ENCODE measurements at places on chromosomes 7 and 10.

DNA sequence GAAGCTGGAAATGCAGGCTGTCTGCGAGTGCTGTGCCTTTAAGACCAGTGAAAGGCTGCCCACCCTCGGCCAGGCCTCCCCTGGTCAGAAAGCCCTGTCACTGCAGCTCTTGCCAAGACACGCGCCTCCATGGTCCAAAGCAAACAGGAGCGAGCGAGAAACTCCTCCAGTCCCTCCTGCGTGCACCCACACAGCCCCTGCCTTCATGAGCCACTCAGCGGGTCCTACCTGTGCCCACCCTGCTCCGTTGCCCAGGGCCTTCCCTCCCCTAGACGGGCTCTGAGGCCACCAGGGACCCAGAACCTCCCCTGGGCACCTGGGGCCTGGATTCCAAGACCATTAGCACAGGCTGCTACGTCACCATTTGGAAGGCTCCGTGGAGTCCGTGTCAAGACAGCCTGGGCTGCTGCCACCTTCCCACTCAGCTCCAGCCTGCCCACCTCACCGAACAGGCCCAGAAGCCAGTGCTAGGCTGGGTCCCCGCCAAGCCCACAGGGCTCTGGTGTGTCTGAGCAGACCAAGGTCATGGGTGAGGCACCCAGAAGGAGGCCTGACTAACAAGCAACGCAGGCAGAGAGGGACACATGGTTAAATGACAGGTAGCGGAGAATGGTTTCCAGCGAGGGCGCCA lies 144.5 kb downstream of the NEURL1 start:
- DNase-seq = peak; percentile 83

DNA sequence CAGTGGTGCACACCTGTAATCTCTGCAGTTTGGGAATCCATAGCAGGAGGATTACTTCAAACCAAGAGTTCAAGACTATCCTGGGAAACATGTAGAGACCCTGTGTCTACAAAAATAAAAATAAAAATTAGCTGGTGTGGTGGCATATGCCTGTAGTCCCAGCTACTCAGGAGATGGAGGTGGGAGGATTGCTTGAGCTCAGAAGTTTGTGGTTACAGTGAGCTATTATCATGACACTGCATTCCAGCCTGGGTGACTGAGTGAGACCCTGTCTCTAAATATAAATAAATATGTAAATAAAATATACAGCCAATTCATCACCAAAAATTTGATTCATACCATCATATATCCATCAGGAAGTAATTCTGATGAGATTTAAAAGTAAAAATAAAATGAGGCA lies 60.9 kb downstream of the ANKRD7 start:
- DNase-seq = no peak

GRCh38 chr7:31883761-31884164 lies 186.4 kb downstream of the PDE1C start:
- peak; percentile 11 for DNase-seq

DNA sequence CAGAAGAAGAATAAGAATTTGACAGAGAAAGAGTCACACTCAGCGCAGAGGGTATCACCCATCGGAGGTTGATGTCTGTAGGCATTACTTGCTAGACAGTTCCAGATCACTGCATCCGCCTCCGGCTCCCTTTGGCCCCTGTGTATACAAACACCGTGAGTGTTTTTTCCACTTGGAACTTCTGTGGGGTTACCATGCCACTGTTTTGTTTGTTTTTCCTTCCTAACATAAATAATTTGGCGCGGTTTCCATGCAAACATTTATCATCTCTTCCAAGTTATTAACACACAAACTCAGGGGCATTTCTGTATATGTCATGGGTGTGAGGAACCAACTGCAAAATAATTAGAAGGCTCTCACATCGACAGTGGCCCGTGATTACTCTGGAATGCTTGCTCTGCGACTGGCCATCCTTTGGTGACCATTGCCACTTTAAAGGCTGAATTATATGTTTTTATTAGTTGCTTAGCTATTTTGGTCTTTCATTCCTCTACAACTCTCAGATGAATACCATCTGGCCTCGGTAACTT lies 612.2 kb upstream of the MKI67 start:
- DNase-seq = no peak

DNA sequence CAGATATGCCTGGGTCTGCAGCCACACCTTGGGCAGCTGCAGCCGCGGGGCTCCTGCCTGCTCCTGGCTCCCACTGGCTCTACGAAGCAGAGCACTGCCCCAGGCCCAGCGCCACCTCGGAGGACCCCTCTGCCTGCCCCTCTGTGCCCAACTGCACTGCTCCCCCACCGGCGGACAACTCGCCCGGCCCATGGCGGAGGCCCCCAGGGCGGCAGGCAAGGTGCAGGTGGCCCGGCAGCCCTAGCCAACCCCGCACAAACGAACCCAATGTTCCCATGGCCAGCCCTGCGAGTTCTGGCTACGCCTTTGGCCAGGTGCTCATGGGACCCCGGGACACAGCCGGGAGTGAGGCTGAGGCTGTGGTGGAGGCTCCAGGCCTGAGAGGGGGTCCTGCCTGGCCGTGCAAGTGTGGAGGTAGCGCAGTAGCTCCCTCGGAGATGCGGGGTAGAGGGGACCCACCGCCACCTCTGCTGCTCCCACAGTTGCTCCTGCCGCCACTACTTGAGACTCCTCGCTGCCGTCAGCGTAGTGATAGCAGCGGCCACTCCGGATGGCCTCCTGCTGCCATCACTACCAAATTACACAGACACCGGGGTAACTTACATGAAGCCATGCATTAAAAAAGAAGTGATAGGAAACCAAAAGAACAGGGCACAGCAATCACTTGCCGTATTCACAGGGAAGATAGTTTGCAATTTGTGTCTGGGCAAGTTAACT lies 97.3 kb upstream of the SP4 start:
- no peak for DNase-seq

- no peak for DNase-seq
Measured at GRCh38 chr10:72679838-72680241, 12.1 kb upstream of the MCU start.

DNA sequence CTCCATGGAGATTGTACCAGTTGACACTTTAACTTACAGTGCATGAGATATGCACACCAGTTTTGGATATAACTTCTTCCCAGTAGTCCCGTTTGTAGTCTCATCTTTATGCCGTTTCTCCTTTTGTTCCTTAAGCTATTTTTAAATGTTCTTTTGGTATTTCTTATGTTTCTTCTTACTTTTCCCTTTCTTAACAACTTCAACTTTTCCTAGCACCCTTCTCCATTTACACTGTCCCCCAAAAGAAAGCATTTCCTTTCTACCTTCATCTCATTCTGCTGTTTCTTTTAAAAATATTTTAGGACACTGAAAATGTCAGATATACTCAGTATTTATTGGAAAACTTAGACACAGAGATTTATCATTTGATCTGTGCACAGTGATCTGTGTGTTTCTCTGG lies 1.5 kb downstream of the PSMC2 start:
- DNase-seq = no peak

GRCh38 chr10:61890430-61890829 lies 11.1 kb upstream of the ARID5B start:
- no peak for DNase-seq

- no peak for DNase-seq
Measured at GRCh38 chr7:152501506-152501905, 65.7 kb upstream of the KMT2C start.

GRCh38 chr10:79196470-79197461 lies 128.0 kb downstream of the ZMIZ1 start:
- DNase-seq = peak; percentile 78

DNA sequence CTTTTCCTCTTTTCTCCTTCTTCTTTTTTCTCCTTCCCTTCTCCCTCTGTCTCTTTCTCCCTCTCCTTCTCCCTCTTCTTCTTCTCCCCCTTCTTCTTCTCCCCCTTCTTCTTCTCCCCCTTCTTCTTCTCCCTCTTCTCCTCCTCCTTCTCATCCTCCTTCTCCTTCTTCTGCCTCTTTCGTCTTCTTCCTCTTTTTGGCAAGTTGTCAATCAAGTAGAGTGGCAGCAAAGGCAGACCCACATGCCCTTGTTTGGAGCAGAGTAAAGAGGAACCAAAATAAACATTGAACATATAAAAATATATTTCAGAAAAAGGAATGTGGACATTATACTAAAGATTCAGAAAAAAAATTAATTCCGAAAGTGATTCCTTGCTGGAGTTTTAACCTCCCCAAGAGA lies 59.6 kb upstream of the ZNF33B start:
- DNase-seq = no peak

- DNase-seq = no peak
Measured at GRCh38 chr10:73646598-73647041, 5.3 kb upstream of the MYOZ1 start.

GRCh38 chr7:82674268-82674667 lies 230.7 kb upstream of the CACNA2D1 start:
- DNase-seq = no peak

GRCh38 chr7:127580612-127581011 lies 4.8 kb downstream of the GCC1 start:
- DNase-seq = no peak

- no peak for DNase-seq
Measured at GRCh38 chr10:61628875-61629513, 33.7 kb upstream of the CABCOCO1 start.

- peak; percentile 32 for DNase-seq
Measured at GRCh38 chr7:132655131-132655727, 79.0 kb upstream of the PLXNA4 start.

- no peak for DNase-seq
Measured at GRCh38 chr7:111050875-111051416, 40.0 kb upstream of the LRRN3 start.

- no peak for DNase-seq
Measured at GRCh38 chr7:51374936-51375335, 58.3 kb upstream of the COBL start.

DNA sequence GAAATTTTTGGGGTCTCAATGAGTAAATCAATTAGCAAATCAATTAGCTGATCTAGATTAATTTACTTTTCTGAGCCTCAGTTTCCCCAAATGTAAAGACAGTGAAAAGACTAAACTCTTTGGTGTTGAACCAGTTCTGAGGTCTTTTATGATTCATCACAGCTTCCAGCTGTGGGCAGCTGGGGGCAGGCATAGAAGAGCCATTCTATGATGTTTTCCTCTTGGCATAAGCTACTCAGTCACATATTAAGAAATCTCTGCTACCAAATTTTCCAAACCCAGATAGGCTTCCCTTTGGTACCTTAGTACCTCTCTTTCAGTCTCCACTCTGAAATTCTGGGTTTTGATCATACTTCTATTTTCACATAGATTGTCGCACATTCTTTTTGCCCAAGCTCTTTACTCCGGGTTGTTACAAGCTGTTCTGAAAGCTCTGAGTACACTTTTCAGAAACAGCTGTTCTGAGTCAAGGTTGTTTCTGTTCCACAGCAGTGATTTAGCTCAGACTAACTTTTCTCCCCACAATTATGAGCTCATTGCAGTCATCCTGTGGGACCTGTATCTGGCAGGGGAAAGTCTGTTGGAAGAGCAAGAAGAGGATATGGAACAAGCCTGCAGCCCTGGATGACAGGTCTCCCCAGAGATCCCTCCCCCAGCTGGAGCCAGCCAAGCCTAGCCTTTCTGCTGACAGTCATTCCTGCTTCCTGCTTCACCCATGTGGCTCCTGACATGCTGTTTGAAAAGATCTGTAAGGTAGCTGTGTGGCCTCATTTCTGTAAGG lies 599.6 kb upstream of the GHITM start:
- DNase-seq = peak; percentile 23

DNA sequence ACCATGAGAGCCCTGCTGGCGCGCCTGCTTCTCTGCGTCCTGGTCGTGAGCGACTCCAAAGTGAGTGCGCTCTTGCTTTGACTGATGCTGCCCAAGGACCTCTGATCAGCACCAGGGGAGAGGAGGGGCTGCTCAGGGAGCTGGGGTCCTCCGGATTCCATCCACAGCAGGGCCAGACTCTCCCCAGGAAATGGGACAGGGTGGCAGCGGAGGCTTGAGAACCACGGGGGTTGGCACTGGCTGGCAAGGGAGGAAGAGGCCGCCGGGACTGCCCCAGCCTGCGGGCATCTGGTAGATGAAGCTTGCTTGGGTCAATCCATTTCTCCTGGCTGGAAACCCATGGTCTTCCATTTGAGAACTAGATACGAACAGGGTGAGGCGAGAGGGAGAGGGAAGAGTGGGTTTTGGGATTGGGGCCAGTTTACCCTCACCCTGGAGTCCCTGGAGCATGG lies 647 bp downstream of the PLAU start:
- DNase-seq = no peak

DNA sequence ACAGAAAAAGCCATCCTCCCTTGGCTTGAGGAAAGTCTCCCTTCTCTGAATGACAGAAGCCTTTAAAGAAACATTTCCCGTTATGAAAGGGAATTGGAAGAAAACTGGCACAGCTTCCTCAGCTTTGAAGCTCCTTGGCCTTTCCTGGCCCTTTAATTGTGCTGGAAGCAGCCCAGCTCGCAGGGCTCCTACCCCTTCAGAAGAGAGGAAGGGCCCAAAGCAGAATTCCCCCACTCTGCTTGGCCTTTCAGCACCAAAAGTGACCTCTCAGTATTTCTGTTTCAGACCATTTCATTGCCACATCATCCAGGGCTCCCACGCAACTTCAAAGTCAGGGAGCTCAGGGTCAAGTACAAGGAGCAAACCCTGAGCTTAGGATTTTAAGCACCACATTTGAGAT lies 4.2 kb downstream of the AFAP1L2 start:
- no peak for DNase-seq

- DNase-seq = no peak
Measured at GRCh38 chr10:80160361-80161320, 28.1 kb downstream of the PLAC9 start.

DNA sequence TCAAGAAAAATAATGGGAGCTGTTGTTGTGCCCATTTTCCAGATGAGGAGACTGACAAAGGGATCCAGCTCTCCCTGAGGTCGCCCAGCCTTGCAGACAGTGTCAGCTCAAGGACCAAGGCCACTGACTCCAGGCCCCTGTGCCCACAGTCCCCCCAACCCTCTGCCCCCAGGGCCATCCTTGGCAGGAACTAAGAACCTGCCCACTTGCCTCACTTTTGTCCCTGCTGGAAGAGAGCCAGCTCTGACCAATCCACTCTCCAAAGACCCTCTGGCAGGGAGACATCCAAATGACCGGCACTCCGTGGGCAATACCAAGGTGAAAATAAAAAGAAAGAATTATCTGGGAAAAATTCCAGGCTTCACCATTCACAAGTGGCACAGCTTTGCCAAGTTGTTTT lies 101.3 kb downstream of the TCERG1L start:
- no peak for DNase-seq

DNA sequence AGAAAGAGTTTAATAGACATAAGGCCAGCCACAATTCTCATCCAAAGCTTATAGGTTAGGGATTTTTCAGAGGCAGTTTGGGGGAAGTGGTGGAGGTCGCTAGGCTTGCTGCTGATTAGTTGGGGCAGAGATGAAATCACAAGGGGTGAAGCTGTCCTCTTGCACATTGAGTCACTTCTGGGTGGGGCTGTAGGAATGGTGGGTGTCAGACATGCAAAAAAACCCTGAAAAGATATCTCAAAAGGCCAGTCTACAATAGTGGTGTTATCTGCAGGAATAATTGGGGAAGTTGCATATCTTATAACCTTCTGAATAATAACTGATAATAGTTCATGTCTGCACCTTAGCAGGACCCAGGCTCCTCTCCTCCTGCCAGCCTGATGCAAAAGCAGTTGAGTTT lies 2.1 kb downstream of the FAM24B start:
- no peak for DNase-seq

DNA sequence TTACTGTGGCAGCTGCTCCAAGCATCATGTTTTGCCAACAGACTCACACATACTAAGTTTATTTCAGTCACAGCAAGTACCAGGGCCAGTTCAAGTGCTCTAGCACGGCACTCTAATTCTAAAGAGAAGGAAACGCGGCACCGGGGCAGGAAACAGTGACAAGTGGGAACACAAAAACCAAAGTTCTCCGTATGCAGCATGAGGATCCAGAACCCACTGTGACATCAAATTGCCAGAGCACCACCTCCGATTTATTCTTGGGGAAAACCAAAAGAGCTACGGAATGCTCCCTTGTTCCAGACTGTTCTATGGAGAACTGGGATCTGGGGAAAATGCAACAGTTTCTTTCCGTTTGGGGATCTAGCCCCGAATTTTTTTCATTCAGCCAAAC lies 448 bp upstream of the PTER start:
- DNase-seq = peak; percentile 18

Data from body of pancreas (tissue), 4 donors.